ENCODE measurements at places on chromosomes 5 and 9.

- no peak overlapping the region for H3K27ac ChIP-seq
- peaks cover 9% of the 10 kb centered on the region for H3K36me3 ChIP-seq
- no peak overlapping the region for H3K4me3 ChIP-seq
- H3K27me3 ChIP-seq = no peaks in the 10 kb centered on the region
- peaks cover 16% of the 10 kb centered on the region for H3K4me1 ChIP-seq
- DNase-seq = no peak
These were observed 2.5 kb downstream of the KIAA1958 start for GRCh38 chr9:112489039-112489546.

- H3K27me3 ChIP-seq = peaks cover 9% of the 10 kb centered on the region
- H3K4me1 ChIP-seq = peaks cover 9% of the 10 kb centered on the region
- no peak overlapping the region for H3K4me3 ChIP-seq
- no peaks in the 10 kb centered on the region for H3K36me3 ChIP-seq
- no peak for DNase-seq
- H3K27ac ChIP-seq = no peak overlapping the region
These were observed 41.6 kb upstream of the CD180 start for GRCh38 chr5:67238191-67238590.

- H3K27me3 ChIP-seq = peaks cover 3% of the 10 kb centered on the region
- peak overlapping the region; percentile 33 for H3K27ac ChIP-seq
- DNase-seq = no peak
These were observed 138.3 kb downstream of the GPBP1 start for GRCh38 chr5:57311921-57312735.

GRCh38 chr5:160921-161802 is 30.1 kb upstream of the LRRC14B start:
- DNase-seq = no peak
- H3K27ac ChIP-seq = no peak overlapping the region
- peaks cover 24% of the 10 kb centered on the region for H3K27me3 ChIP-seq
- H3K4me1 ChIP-seq = peaks cover 2% of the 10 kb centered on the region
- no peak overlapping the region for H3K4me3 ChIP-seq
- H3K36me3 ChIP-seq = peaks cover 2% of the 10 kb centered on the region

- H3K36me3 ChIP-seq = no peaks in the 10 kb centered on the region
- no peaks in the 10 kb centered on the region for H3K27me3 ChIP-seq
- no peak overlapping the region for H3K4me3 ChIP-seq
- H3K4me1 ChIP-seq = no peaks in the 10 kb centered on the region
These were observed 12.2 kb downstream of the CCNI2 start for GRCh38 chr5:132759114-132760048.

DNA sequence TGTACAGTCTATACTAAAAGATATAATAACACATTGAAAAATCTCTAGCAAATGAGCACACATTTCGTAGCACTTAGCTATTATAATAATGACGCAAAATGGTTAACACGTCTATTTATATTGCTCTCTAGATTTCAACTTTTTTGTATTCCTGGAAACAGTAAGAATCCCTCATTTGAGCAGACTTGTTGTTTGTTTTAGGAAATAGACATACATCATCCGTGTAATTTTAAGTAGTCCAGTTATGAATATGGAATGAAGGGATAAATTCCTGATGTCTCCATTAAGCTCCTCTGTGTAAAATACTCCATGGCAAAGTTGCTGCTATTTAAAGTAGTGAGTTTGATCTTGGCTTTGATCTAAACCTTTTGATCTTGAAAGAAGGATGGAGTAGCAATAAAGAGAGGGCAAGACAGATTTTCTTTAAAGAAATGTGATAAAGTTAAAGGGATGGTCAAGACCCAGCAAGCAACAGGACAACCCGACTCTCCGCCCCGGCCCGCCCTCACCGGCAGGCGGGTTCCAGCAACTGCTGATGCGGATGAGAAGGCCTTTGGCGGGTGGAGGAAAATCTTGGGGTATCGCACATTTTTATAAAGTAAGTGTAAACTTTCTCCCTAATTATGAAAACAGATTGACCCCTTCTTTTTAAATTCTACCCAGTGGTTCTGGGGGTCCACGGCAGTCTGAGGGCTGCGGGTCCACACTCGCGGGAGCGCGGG is 277.4 kb downstream of the AOPEP start:
- H3K27me3 ChIP-seq = peaks cover 15% of the 10 kb centered on the region
- peak overlapping the region; percentile 58 for H3K4me3 ChIP-seq
- peaks cover 10% of the 10 kb centered on the region for H3K4me1 ChIP-seq
- H3K27ac ChIP-seq = no peak overlapping the region

GRCh38 chr9:70049236-70049635 is 5.6 kb downstream of the MAMDC2 start:
- peaks cover 6% of the 10 kb centered on the region for H3K4me1 ChIP-seq
- no peaks in the 10 kb centered on the region for H3K36me3 ChIP-seq

DNA sequence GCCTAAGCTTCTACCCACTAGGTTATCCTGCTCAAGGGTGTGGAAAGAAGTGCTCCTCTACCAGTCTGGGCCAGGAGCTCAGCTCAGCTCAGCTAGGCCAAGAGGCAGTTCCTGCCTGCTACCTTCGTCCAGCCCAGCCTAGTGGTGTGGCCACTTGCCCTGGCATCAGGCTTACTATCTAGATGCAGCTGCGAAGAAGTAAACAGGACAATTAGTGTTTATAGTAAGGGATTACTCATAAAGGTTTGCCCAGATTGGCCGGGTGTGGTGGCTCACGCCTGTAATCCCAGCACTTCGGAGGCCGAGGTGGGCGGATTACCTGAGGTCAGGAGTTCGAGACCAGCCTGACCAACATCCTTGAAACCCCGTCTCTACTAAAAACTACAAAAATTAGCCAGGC is 12.8 kb upstream of the SPATA24 start:
- no peaks in the 10 kb centered on the region for H3K27me3 ChIP-seq
- peaks cover 14% of the 10 kb centered on the region for H3K36me3 ChIP-seq
- DNase-seq = no peak

DNA sequence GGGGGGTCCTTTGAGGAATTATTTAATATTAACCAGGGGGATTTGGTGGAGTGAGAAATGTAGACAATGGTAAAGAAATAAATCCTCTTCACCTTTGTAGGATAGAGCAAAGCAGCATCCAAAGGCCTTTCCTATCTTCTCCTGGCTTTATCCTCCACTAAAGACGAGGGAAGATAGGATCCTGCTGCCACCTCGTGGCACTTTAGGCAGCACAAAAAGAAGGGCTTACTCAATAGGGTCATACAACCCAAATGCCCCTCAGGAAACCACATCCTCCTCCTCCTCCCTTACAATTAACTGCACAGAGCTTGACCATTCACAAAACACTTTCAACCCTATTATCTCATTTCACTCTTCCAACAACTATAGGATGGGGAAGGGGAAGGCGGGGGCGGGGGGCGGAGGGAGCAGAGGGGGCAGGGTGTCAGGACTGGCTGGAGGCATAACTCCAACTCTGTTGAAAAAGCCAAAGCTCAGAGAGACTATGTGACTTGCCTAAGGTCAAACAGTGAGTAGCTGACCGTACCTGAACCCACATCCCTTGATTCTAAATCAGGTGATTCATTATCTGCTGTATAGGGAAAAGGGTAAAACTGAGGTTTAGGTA is 45.4 kb upstream of the MYOT start:
- H3K4me3 ChIP-seq = no peak overlapping the region
- H3K27ac ChIP-seq = no peak overlapping the region
- DNase-seq = no peak
- no peaks in the 10 kb centered on the region for H3K4me1 ChIP-seq

DNA sequence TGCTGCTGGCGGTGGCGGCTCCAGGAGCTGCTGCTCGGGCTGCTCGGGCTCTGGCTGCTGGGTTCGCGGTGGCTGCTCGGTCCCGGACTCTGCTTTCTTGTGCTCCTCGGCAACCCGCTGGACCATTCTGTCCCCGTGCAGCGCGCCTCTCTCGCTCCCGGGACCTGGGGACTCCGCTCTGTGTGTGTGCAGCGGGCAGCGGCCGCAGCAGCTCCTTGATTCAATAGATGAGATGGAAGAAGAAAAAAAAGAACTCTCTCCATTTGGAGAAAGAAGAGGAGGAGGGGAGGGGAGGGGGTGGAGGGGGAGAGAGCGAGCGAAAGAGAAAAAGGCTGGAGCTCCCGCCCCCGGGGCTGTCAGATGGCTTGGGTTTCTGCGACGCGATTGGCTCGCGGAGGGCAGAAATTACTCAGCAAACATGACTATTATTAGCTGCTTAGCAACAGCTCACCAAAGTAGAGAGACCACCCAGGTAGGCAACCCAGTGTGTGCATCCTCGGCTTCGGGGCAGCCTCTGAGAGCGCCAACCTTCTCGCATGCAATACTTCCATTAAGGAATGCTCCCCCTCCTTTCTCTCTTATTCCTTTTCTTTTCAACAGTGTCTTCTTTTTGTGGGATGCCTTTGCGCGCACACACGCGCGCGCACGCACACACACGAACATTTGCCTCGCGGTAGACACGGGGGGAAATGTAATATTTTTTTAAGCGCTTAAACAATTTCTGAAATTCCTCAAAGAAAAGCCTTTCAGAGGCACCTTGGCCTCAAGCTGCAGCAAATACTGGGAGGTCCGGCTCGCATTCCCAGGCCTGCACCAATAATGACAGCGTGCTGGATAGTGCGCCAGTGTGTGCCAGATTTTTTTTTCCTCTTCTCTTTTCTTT is 7.6 kb downstream of the PTCH1 start:
- DNase-seq = peak; percentile 40
- peaks cover 4% of the 10 kb centered on the region for H3K36me3 ChIP-seq
- H3K27ac ChIP-seq = peak overlapping the region; percentile 58
- H3K4me3 ChIP-seq = peak overlapping the region; percentile 90
- H3K4me1 ChIP-seq = peaks cover 20% of the 10 kb centered on the region
- H3K27me3 ChIP-seq = peaks cover 27% of the 10 kb centered on the region

DNA sequence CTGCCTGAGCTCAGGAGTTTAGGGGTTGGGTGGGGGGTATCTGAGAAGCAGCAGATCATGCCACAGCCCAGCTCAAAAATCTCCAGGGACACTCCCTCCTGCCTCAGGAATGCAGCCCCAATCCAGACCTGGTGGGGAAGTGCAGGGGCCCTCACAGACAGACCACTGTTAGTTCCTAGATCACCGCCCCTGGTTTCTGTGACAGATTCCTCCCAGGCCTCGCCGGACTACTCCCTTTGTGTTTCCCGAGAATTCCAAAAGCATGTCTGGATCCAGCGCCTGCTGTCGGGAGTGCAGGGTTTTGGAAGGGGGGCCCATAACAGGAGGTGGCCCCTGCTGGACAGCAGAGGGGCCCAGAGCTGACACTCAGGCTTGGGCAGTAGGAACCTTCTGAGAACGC is 74.5 kb downstream of the CTSL start:
- no peak for DNase-seq
- no peaks in the 10 kb centered on the region for H3K4me1 ChIP-seq
- no peak overlapping the region for H3K4me3 ChIP-seq
- H3K27ac ChIP-seq = no peak overlapping the region
- no peaks in the 10 kb centered on the region for H3K36me3 ChIP-seq

- no peaks in the 10 kb centered on the region for H3K36me3 ChIP-seq
- no peaks in the 10 kb centered on the region for H3K27me3 ChIP-seq
- H3K4me3 ChIP-seq = no peak overlapping the region
- H3K27ac ChIP-seq = no peak overlapping the region
- H3K4me1 ChIP-seq = no peaks in the 10 kb centered on the region
- no peak for DNase-seq
These were observed 48.4 kb upstream of the EFNA5 start for GRCh38 chr5:107719034-107719606.

- no peak overlapping the region for H3K4me3 ChIP-seq
- peaks cover 39% of the 10 kb centered on the region for H3K4me1 ChIP-seq
- peaks cover 1% of the 10 kb centered on the region for H3K36me3 ChIP-seq
- peak overlapping the region; percentile 30 for H3K27ac ChIP-seq
- no peak for DNase-seq
- no peaks in the 10 kb centered on the region for H3K27me3 ChIP-seq
These were observed 21.4 kb downstream of the KIF2A start for GRCh38 chr5:62327138-62328053.

- H3K27ac ChIP-seq = no peak overlapping the region
- H3K4me1 ChIP-seq = peaks cover 7% of the 10 kb centered on the region
- no peaks in the 10 kb centered on the region for H3K36me3 ChIP-seq
These were observed 129.6 kb downstream of the KCNIP1 start for GRCh38 chr5:170633235-170634081.

DNA sequence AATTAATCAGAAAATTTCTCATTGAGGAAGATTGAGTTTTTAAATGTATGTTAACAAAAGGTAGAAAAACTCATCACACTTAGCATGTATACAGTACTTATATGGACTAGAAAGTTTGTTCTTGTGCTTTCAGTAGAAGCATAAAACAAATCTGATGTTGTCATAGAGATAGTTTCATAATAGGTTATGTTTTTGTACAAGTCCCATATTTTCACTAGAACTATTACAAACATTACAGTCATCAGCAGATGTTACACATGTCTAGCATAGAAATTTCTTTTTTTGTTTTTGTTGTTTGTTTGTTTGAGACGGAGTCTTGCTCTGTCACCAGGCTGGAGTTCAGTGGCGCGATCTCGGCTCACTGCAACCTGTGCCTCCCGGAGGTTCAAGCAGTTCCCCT is 131.4 kb downstream of the COMMD10 start:
- no peak overlapping the region for H3K27ac ChIP-seq
- DNase-seq = no peak
- H3K4me3 ChIP-seq = no peak overlapping the region
- H3K36me3 ChIP-seq = peaks cover 19% of the 10 kb centered on the region
- no peaks in the 10 kb centered on the region for H3K27me3 ChIP-seq

DNA sequence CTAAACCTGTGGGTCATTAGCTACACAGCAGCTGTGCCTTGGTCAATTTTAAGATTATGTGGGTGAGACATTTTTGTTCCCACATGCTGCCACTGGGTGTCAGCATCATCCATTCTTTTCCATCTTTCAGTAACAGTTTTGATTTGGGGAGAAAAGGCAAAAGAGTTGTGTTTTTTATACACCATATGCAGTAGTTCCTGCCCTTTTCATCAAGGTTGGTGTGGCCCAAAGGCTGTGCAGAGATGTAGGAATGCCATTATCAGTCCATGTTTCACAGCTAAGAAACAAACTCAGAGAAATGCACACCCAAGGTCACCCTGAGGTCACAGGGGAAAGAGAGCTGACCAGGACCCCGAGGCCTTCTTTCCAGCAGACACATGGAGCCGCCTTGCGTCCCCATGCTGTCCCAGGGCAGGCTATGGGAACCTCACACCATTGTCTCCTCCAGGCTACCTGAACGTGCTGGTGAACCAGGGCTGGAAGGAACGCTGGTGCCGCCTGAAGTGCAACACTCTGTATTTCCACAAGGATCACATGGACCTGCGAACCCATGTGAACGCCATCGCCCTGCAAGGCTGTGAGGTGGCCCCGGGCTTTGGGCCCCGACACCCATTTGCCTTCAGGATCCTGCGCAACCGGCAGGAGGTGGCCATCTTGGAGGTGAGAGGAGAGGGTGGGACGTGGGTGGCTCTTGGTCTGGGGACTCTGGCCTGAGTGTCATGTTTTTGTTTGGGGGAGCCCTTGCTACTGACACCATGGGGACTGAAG is 27.8 kb upstream of the GRPEL2 start:
- DNase-seq = no peak
- no peak overlapping the region for H3K27ac ChIP-seq
- H3K27me3 ChIP-seq = peaks cover 6% of the 10 kb centered on the region
- H3K4me1 ChIP-seq = no peaks in the 10 kb centered on the region
- no peak overlapping the region for H3K4me3 ChIP-seq

GRCh38 chr5:176697934-176698538 is 50.8 kb downstream of the TSPAN17 start:
- H3K27ac ChIP-seq = no peak overlapping the region
- DNase-seq = no peak
- H3K27me3 ChIP-seq = peaks cover 27% of the 10 kb centered on the region

GRCh38 chr5:84292000-84292642 is 92.6 kb downstream of the EDIL3 start:
- no peaks in the 10 kb centered on the region for H3K36me3 ChIP-seq
- no peak overlapping the region for H3K4me3 ChIP-seq
- no peak for DNase-seq
- no peak overlapping the region for H3K27ac ChIP-seq
